G401 (cell line): ENCODE measurements at places on chromosomes 2 and 18.

- DNase-seq, result no peak
Measured at GRCh38 chr2:129763190-129763846, 216.1 kb upstream of the RAB6C start.

DNA sequence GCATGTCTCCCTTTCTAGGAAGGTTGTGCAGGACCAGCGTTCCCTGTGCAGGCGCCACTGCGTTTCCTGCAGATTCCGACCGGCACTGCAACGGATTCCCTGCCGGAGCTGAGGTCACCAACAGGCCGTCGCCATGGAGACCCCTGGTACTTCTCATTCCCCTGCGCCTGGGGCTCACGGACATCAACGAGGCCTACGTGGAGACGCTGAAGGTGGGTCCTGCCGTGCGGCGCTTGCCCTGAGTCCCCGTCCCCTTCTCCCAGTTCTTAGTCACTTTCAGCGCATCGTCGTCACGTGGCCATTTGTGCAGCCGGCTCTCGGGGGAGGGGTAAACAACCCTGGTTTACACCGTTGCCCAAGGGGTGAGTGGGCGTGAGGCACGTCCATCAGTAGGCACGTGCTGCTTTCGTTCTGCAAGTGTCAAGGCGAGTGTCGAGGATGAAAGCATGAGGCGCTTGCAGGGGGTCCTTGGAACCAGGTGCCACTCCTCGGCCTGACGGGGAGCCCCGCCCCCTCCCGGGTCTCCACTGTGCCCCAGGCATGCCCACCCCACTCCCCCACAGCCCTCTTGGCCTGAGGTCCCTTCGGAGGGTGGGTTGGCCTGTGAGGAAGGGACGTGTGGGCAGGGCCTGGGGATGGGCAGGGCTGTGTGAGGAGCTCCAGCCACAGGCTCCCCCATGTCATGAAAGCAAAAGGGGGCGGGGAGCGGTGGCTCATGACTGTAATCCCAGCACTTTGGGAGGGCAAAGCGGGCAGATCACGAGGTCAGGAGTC is 19.8 kb downstream of the DTYMK start:
- no peak for DNase-seq

- DNase-seq, result no peak
Measured at GRCh38 chr2:221791844-221792243, 219.7 kb upstream of the EPHA4 start.

DNA sequence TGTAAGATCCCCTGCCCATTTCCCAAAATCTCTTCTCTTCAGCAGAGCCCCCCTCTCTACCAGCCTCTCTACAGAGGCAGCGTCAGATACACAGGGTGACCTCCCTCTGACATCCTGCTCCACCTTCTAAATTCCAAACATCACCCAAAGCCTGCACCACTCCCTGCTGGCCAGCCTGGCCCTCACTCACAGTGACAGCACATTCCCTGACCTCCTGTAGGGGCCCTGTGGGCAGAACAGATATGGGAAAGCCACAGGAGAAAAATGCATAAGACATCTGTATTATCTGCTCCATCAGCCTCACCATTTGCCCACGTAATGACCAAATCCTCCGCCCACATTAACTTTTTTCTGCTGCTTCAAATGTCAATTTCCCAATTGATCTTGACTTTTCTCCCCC is 40.6 kb downstream of the TRABD2A start:
- DNase-seq, result no peak

- DNase-seq, result no peak
Measured at GRCh38 chr2:14039134-14039533, 593.4 kb upstream of the LRATD1 start.
